ENCODE measurements at places on chromosomes 16 and 17.

DNA sequence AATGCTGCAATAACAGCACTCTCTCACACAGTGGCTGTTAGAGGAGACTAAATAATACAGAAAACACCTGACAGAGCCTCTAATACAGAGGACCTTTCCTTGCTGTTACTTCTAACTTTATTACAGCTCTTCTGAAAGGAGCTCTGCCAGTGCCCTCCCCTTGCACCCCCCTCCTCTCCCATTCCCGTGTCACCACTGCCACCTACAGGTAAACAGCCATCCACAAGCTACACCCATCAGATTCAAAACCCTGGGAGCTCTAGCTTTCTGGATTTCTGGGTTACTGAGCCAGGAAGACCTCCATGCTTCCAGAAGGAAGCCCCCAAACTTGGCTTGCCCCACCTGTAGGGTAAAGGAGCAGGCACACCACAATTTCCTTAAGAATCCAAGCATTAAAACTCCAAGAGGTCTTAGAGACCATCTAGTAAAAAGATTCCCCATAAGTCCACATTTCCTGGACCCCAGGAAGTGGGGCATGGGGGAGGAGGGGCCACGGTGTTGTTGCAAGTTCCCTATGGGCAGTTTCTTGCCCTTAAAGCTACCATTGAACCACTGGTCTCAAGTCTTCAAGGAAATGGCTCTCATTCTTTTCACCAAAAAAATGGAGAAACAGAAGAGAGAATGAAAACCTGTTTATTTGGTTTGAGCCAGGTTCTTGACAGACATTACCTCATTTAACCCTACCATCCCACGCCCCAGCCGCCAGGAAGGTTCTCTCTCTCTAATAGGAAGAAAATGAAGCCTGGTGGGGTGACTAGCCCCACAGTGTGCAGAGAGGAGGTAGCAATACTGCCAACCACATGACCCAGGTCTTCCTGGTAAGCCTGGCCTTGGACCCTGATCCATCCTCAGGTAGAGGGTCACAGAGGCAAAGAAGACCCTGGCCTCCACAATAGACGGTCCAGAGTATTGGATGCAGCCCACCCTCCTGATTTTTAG, 52.8 kb downstream of the TOM1L2 start:
- DNase-seq: peak; percentile 95

DNA sequence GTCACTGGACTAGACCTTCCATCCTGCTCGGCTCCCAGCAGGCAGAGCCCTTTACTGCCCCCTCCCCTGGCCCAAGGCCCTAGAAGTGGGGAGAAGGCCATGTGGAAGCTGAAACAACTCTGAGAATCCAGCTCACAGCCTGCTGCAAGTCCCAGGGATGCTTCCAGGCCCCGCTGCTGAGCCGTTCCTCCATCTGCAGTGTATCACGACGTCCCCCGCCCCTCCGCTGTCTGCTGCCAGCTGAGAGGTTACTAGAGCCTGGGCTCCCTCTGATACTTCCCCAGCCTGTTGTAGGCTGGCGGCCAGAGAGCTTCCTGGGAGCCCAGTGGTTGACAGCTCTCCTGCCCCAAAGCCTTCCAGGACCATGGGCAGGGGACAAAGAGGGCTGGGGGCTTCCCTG, 118.2 kb downstream of the MGAT5B start:
- DNase-seq: no peak

- no peak for DNase-seq
Measured at GRCh38 chr17:14693382-14693781, 392.5 kb downstream of the HS3ST3B1 start.

DNA sequence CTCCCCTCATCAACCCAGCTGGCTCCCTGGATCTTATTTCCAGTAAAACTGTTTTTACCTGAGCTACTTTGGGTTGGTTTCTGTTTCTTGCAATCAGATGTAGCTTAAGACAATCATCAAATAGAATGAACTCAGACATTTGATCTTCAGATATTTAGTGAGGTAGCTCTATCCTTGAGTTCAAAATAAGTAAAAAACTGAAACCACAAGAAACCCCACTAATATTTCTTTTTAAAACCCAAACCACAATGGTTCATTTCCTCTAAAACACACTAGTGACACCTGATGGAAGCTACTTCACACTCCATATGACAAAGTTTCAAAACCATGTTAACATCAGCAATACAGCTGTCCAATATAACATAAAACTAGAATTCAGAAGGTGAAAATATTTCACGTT, 37.8 kb downstream of the CACNG1 start:
- no peak for DNase-seq

DNA sequence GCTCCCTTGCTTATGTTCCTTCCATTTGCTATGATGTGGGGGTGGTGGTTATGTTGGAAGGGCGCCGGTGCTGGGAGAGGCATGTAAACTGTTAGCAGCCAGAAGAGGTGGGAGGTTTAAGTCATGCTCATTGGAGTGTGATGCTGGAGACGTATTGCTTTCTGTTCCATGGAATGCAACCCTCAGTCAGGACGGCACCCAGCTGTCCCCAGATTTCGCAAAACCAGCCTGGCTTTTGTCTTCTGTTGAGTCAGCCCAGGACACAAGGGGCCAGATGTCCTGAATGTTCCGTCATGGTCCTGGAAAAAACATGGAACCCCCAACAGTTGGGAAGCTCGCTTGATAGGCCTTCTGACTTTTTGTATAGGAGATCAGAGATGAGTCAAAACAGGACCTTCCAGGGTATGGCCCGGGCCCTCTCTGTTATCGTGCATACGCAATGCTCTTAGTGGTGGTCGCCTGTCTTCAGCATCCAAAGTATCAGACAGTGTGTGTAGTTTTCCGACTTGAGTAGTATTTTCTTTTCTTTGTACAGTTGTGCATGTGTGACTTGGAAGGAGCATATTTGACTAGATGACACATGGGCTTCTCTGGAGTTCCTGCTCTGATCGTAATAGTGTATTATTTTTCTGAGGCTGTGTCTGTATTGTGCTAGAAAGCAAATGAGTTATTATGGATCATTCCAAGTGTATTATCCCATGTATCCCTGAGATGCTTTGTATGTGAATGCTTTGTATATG, 201.9 kb downstream of the SNX29 start:
- no peak for DNase-seq

DNA sequence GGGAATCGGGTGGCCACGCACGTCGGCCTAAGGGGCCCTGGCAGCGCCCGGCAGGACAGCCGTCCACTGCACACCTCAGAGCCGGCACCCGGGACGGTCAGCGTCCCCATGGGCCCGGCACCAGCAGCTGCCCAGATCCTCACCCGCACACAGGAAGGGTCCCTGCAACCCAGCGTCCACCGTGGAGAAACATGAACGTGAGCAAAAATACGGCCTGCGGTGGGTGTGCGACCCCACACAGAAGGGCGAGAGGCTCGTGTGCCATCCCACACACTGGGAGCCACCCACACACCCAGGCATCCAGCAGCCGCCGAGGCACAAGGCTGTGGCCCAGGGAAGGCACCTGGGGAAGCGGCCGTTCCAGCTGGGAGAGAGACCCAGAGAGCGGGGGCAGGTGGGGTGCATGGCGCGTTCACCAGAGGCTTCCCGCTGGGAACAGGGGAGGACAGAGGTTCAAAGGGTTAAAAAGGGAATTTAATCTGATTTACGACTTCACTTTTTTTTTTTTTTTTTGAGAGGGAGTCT, 6.4 kb downstream of the PIEZO1 start:
- no peak for DNase-seq

- DNase-seq: peak; percentile 76
Measured at GRCh38 chr17:34163646-34164045, 91.4 kb upstream of the CCL2 start.

GRCh38 chr17:35404360-35404759, 27.9 kb downstream of the SLFN12 start:
- no peak for DNase-seq

- DNase-seq: no peak
Measured at GRCh38 chr16:4869147-4869805, 22.0 kb downstream of the UBN1 start.

GRCh38 chr17:17563530-17563929, 28.0 kb downstream of the PEMT start:
- no peak for DNase-seq

DNA sequence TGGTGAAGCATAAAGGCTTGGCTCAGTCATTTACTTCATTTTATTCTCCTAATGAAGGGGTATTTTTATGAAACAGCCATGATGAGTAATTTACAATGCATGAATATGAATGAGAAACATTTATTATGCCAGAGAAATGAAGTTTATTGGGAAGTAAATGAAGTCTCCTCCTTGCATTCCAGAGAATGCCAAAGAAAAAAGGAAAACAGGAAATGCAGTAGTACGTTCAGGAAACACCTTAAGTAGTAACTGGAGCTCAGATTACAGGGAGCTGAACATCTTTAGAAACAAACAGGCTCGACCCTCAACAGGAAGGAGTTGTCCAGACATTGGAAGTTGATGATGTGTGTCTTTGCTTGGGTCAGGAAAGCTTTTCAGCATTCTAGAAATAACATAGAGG, 4.6 kb downstream of the KRT34 start:
- DNase-seq: no peak

GRCh38 chr17:47208744-47209488, at the start of gene MYL4:
MYL4 (plus strand) TSS chr17:47209348; CDS start chr17:47209423, 75 bp downstream.
- DNase-seq: peak; percentile 80

DNA sequence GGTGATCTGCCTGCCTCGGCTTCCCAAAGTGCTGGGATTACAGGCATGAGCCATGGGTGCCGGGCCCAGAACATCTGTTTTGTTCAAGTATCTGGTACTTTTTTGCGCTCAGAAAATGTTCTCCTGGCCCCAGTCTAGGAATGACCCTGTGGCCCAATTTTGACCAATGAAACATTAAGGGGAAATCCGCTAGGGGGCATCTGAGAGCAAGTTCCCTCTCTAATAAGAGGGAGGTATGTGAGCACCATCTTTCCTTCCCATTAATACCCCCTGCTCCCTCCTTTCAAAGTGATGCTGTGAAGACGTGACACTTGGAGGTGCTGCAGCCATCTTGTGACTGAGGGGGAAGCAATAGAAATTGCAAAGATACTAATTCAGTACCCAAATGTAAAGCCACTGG, 16.5 kb upstream of the CLEC3A start:
- DNase-seq: no peak

DNA sequence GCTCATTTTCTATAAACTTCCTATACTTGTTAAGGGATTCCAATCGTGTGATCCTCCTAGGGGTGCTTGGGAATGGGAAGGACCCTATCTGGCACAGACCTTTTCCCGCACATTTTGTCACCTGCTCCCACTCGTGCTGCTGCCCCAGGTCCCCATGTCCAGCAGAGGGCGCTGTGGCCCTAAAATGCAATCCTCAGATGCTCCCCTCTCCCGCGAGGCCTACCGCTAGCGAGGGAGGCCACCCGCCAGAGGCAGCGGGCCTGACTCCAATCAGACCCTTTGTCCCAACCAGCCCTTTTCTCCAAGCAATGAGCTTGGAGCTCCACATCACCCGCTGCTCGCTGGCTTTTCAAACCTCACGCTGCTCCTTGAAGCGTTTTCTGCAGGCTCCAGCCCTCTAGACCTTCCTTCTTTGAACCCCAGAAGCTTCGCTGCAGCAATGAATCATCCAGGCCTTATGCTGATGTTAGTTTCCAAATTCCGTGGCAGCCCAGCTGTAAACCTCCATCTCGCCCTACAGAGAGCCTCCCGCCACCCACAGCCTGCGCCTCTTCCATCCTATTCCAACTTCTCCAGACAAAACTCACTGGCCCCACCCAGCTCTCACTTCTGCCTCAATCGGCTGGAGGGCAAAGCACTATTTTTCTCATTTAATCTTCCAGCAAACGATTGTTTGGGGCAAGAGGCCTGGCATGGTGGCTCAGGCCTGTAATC, 23.6 kb upstream of the FZD2 start:
- DNase-seq: peak; percentile 97

DNA sequence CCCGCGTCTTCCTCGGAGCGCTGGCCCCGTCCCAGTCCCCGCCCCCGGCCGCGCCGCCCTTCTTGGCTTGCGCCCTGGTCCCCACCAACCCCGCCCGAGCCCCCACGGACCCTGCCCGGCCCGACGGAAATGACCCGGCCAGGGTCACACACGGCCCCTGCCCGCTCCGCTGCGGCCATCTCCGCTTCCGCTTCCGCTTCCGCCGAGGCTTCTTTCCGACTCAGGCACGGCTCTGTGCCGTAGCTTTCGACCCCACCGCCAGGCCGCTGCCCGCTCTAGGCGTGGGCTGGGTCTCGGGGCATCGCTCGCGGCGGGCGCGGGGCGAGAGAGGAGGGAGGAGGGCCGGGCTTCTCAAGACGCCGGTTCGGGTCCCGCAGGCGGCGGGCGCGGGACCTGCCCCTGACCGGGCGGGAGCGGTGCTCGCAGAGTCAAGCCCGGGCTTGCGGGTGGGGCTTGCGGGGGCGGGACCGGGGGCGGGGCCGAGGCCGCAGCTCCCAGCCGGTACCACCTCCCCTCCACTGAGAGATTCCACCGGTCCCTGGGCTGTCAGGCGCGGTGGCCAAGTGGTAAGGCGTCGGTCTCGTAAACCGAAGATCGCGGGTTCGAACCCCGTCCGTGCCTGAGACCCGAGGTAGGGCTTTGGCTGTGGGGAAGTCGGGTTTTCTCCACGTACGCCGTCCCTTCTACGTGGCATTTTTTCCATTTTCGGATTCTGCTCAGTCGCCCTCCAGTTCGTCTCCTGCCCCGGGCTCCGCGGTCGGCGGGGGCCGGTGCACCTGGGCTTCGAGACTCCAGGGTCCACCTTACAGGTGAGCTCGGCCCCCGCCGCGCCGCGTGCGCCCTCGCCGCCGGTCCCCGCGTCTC, 158.3 kb downstream of the RAB11FIP4 start:
- peak; percentile 98 for DNase-seq

DNA sequence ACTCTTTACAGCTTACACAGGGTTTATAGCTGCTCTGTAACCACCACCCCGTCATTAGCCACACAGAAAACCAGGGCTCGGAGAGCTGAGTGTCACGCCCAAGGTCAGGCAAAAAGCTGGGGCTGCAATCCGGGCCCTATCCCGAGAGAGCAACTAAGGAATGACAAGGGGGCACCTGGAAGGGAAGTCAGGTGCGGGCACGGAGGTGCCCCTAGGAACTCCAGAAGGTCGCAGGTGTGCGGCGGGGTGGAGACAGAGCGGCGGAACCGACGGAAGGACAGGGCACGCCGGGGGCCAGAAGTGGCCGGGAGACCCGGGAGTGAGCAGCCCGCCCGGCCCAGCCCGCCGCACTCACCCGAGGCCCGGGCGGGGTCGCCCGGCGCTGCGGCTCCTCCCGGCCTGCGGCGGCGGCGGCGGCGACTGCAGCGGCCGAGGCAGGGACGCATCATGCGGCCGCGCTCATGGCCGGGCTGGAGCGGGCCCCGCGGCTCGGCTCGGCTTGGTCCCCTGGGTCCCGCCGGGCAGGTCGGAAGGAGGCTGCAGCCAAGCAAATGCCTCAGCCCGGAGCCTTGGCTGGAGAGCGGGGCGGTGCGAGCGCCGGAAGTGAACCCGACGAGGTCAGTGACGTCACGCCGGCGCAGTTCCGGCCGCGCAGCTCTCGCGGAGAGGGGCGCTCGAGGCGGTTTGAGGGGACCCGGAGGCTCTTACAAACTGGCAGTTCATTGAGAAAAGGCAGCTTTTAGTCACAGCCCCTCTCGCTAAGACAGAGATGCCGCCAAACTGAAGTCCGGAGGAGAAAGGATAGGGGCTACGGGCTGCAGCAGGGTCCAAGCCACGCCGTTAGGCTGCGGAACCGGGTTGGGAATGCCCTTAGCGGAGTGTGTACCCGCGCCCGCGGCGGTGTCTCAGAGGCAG, at the start of gene ZDHHC7:
TSS of gene ZDHHC7 (minus strand) at position 605 of the 915 bp plus-strand sequence. CDS start 20,917 bp downstream, outside the sequence.
- DNase-seq: peak; percentile 89
